Progenitor cell of endocrine pancreas (in vitro differentiated cells): ENCODE measurements at places on chromosomes 3 and 15. TPM values are rescaled to one million over a fixed set of nuclear protein-coding genes. Genes with fewer than 3 reads are reported as not detected.

GRCh38 chr3:149366941-149367840 is 10.3 kb downstream of the TM4SF1 start:
- DNase-seq, result no peak

GRCh38 chr15:91853511-91853947 is at the start of gene SLCO3A1:
TSS of gene SLCO3A1 (plus strand) at chr15:91853708.
- peak; percentile 45 for DNase-seq

DNA sequence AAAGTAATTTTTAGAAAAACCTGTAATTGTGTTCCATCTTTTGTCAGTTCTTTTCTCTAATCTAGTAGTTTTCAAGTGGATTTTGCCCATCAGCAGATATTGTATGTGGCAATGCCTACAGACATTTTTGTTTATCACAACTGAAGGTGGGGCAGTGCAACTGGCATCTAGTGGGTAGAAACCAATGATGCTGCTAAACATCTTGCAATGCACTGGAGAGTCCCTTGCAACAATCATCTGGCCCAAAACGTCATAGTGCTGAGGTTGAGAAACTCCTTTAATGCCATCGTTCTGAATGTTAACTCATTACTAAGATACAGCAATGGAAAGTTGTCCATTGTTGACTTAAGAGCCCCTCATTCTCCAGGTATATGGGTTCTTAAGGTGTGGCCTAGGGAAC is 80.1 kb downstream of the BTD start:
- DNase-seq, result no peak

DNA sequence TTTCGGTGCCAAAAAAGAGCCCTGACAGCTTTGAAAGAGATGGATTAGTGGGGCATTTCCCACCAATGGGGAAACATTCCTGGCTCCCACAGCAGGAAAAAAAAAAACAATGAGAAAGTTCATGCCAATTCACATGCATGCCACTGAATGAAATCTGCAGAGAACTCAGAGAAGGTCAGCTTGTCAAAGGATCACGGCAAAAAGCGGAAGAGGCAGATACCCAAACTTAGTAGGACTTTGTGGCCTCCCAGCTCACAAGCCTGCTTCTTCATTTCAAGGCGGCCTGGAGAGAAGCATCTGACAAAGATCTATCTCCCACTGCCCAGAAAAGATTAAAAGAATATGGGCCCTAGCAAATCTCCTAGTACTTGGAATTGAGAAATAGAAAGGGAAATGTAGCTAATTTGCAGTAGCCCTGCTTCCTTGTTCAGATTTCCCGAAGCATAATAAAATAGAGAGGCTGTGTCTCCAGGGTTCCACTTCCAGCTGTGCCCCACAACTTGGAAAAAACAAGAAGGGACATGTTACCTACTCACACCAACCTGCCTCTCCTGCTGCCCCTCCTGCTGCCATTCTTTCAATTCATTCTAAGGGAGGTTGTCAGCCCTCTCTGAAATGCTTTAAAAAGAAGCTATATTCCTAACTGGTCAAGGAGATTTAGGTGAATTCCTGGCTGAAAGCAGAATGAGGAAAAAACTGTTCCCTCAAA is 170.4 kb downstream of the FHIT start:
- no peak for DNase-seq

DNA sequence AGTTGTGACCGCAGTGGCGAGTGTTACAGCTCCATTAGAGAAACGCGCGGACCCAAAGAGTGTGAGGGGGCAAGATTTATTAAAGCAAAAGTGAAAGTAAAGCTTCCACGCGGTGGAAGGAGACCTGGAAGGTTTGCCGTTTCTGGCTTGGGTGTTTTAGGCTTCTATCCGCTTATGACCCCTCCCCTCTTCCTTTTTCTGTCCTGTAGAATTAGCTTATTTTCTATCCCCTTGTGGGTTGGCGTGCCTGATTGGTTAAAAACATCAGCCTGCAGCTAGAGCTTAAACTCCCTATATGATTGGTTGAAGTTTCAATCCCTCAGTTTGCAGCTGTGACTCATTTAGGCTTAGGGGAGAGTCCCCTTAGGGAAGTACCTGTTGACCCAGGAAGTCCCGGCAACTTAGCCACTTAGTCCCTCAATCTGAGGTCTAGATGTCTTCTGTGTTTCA is 39.6 kb downstream of the C3orf38 start:
- no peak for DNase-seq

DNA sequence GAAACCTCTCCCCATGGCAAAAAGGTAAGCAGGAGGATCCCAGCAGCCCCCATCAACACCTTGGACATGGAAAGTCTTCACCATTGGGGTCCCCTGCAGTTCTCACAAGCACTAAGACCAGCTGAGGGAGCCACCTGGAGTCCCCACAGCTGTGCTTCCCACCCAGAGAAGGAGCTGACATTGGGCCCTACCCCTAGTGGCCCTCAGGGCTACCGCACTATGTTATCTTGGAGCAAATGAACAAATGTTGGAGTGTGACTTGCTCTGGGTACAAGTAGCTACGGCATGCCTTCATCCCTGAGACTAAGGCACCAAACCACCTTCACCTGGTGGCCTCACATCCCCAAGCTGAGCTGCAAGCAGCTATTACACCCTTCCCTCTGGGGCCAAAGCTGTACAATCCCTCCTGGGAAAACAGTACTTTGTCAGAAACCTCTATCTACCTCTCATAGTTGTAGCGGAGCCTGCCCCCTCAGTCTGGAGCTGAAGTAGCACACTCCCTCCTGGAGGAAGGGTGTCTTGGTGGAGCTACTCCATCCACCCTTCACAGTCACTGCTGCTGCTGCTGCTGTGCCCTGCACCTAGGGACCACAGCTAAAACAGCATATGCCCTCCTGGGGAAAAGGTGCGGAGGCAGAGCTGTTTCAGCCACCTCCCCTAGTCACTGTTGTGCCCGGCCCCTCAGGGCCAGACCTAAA is 42.7 kb downstream of the SERP1 start:
- no peak for DNase-seq

DNA sequence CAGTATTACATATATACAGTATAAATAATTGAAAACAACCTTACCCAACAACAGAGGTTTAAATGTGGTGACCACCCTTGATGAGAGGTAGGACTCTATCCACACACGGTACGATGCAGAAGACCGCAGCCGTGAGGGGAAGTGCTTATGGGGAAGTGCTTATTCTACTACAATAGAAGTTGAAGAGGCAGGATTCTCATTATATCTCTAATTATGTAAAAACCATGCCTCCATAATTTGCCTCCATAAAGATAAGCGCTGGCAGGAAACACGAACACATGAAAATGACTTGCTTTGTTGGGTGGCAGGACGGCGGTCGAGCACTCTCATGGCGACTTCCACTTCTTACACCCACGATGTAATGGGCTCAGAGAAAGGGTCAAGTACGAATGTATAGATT is 7.2 kb upstream of the MUC13 start:
- no peak for DNase-seq

DNA sequence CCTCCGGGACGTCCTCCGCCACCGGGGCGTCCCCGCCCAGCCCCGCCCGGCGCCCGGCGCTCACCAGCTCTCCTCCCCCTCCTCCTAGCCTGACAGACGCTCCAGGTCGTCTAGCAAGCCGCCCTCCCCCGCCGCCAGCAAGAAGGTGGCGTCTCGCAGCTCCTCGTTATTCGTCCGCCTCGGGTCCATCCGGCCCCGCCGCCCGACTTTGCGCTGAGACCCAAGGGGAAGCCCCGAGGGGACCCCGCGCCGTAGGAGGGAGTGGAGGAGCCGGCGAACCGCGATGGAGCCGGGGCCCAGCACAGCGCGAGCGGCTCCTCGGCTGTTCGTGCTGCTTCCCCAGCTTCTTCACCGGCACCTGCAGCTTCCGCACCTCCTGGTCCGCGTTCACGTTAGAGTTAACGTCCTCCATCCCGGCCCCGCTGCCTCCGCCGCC is 26.3 kb upstream of the MTHFS start:
- DNase-seq, result peak; percentile 30

- no peak for DNase-seq
These were observed 10.3 kb downstream of the RASGRP1 start for GRCh38 chr15:38554354-38554753.

GRCh38 chr3:38089163-38089562 is 47.8 kb downstream of the ACAA1 start:
- no peak for DNase-seq

RFT1 gene
- total RNA-seq, result 22.0 and 22.5 TPM in 2 replicates

CCDC80 gene
- 9.1 and 13.3 TPM in 2 replicates for total RNA-seq
